ENCODE measurements at places on chromosomes 5 and 9.

DNA sequence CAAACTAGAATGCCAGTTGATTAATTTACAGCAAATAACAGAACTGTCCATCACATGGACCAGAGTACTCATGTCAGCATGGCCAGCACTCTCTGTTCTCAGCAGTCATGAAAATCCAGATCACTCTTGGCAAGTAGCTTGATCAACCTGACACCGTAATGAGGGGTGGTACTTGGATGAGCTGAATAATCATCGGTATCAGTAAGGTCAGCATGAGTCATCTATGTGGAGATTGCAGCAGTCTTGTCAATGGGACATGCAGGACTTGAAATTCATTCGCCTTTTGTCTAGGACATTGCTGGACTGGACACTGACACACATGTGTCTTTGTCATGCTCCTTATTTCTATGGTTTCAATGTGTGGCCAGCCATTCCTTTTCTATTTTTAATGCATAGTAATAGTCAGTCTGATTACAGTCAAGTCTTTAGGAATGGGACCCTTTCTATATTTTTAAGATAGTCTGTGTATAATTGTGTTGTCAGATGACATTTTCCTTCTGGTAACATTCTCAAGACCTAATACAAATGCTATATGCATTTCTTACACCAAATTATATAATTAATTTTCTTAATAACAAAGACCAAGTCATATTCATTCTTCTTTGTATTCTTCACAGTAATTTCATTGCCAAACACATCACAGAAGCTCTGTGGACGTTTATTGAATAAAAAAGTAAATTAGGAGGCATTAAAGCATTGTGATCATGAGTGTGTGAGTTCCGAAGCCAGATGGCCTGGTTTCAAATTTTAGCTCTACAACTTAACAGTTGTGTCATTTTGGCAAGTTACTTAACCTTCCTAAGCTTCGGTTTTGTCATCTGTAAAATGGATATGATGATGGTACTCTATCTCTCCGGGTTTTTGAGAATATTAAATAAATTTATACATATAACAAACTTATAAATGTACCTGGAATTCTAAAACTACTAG is 57.4 kb downstream of the ADAMTSL1 start:
- DNase-seq = no peak

DNA sequence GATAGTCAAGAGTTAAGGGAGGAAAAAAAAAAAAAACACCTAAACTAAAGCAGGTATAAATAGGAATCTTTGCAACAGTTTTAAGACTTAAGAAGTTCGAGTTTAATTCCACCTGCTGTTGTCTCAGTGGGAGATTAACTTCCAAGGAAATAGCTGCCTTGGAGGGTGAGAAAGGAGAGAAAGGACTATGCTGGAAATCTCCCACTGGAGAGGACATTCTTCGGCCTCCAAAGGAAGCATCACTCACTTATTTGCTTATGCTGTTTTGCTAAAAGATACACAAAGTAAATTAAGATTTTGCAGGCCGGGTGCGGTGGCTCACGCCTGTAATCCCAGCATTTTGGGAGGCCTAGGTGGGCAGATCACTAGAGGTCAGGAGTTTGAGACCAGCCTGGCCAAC is 317.9 kb upstream of the MPDZ start:
- DNase-seq = no peak

GRCh38 chr9:109632817-109633216 is 134.7 kb upstream of the PTPN3 start:
- DNase-seq = no peak

- DNase-seq = no peak
These were observed 289.3 kb downstream of the ASTN2 start for GRCh38 chr9:117125531-117125930.

DNA sequence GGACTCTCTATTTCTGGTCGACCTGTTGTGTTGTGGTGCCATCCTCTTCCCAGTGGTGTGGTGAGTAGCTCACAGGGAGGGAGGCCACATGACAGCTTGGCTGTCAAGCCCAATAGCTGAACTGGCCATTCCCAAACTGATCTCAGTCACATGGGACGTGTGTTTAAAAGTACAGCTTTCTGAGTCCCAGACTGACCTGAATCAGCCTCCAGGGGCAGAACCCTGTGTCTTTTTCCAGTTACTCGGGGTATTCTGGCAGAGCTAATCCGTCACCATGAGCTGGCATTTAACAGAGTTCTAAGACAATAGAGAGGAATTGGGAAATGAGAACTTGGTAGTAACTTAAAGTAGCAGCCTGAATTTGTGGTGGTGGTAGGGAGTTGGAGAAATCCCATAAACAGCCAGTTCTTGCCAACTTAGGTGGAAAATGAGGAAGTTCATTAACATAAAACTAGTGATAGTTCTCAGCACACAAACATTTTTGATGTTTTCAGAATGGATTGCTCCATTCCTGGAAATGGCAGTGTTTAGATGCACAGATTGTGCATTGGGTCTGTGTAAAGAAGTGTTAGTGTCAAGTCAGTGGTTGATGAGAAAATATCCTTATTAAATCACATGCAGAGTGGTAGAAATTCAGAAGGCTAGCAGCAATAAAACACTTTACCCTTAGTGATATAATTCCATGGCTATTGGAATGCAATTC is 50.9 kb downstream of the GPR107 start:
- no peak for DNase-seq

- peak; percentile 70 for DNase-seq
These were observed 88.3 kb downstream of the LHFPL2 start for GRCh38 chr5:78560000-78560855.

DNA sequence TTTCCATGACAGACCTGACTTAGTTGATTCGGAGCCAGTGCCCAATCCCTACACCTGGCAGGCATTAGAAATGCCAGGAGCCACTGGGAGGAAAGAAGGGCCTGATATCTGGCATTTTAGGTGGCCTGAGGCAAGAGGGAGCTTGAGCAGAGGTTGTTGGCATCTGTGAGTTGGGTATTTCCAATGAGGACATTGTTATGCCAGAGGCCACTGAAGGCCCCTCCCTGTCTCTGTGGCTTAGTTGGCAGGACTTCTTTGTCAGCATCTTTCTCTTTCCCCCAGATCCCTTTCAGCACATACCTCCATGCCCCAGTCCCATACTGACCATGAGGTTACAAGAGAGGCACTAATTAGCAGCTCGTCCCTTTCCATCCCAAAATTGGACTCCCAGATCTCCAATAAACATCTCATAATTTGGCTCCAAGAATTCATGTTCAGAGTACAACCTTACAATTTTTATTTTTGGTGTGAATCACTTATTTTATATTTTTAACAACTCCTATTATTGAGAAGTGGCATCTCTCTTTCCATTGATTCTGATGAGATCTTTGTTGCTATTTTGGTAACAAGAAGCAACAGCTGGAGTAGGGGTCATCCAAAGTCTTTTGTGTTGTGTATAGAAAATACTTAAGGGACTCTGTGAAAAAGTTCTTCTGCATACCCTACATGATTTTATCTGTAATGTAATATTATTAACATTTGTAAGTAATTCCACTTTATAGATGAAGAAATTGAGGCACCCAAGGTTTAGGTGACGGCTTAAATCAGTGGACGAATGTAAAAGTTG is 68.6 kb upstream of the MAP3K1 start:
- no peak for DNase-seq

DNA sequence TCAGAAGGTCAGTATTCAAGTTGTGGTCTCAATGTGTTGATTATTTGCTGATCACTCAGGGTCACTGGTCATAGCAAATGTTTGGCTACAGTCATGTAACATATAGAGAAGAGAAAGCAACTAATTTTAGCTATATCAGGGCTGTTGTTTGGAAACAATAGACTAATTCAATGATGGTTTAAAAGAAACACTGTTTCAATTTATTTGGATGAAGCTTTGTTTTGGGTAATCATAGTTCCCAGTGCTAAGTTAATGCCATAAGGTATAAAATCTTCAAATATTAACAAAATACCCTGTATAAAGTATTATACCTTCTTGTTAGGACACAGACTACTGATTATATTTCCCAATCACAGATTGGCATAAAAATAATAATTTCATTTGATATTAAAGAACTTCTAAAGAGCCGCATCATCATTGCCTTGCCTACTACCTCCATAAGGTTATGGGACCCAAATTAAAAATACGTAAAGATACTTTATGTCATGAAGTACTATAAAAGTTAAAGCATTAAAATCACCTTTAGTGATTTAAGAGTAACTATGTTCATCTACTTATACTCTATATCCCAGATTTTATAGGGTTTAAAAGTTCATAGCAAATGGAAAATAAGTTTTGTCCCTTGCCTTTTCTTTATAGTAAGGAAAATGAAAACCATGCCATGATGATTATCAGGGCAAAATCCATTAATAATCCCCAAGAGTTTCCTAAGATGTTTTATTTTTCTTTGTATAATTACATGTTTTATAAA is 6.0 kb downstream of the NR3C1 start:
- no peak for DNase-seq

DNA sequence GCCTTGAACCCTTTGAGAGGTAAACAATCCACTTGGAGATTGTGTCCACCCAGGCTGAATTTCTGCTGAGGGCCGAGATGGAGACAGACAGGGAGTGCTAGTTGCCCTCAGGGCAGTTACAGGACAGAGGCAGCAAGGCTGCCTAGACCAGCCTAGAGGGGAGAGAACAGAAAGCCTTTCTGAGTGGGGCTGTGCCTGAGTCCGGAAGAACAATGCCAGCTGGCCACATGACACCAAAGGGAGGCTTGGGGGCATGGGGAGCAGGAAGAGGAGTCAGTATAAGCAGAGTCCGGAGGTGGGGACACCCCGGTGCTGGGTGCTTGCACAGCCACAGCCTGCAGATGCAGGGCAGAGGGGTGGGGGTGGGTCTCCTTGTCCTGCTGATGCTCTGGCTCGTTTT is 145.7 kb downstream of the CFAP90 start:
- no peak for DNase-seq

- DNase-seq = no peak
These were observed 16.1 kb upstream of the PRLR start for GRCh38 chr5:35246411-35246810.

- no peak for DNase-seq
These were observed 354.0 kb downstream of the TLR4 start for GRCh38 chr9:118058227-118058626.
